Activated T-helper 9 cell treated with anti-CD3 and anti-CD28 coated beads, Interleukin-2, amount 50 U/mL, for 16 hours (primary cell): ENCODE measurements at places on chromosomes 13 and 19.

DNA sequence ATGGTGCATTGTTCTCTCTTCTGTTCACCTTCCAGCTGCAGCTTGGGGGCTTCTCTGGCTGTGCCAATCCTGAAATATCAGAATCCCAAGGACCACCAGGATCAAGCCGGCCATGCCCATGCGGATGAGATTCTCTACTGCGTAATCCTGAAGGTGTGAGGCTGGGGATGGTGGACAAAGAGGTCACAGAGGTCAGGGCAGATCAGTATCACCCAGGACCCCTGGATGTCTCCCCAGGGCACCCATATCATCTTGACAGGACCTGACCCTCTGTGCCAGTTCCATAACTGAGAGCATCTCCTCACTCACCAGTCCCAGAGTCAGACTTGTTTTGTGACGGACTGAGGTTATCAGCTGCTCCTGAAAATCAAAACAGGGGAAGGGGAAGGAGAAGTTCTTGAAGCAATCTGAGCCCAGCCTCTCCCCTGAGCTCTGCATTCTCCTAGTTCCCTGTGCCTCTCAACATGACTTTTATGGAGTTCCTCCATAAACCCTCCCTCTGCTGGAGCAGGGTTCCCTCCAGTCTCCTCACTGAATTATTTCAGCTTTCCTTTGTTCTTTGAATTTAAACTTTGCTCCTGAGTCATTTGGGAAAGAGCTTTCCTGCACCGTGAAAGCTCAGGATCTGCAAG, 5.5 kb downstream of the LILRA5 start:
- no peak for DNase-seq

- no peak for DNase-seq
Observed at GRCh38 chr13:107585469-107586180, 629.7 kb downstream of the LIG4 start.

- peak; percentile 60 for DNase-seq
Observed at GRCh38 chr19:5987077-5987818, 9.3 kb upstream of the RANBP3 start.

DNA sequence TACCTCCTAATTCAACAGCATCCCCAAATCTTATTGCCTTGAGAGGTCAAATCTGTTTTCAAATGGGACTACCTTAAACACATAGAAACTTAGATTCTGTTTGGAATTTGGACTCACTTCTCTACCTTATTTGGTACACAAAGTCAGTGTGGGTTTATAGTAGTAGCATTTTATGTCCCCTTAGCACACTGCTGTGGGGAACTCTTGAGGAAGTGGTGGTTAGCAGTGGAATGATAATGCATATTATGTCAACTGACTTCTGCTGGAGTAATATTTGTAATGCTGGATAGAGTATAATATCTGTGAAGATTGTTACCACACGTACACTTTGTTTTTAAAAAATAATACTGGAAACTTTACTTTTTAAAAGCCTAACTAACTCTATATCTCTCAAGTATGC, 386.3 kb downstream of the NDFIP2 start:
- DNase-seq: no peak

GRCh38 chr13:55653497-55653896, 1487.2 kb upstream of the PRR20A start:
- no peak for DNase-seq

GRCh38 chr19:32405431-32406160, at the start of gene DPY19L3:
TSS of gene DPY19L3 (plus strand) at chr19:32405770. CDS start at chr19:32408254, 2,484 bp downstream.
- DNase-seq: peak; percentile 84

DNA sequence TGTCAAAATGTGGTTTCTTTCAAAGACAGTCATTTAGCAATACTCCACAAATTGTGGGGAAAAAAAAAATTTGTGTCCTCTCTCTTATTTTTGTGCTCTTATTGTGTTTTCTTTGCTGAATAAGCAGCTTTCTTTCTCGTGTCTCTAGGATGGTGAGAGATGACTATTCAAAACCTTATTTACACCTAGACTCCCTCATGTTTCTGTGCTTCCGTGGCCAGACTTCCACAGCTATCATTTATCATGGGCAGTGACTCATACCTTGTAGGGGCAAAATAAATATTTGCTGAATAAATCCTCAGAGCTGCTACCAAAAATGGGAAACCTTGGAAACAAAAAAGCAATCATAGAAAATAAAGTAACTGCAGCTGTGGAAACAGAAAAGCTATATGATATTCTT, 204.9 kb upstream of the MIR17HG start:
- DNase-seq: no peak
